NCI-H510A treated with DMSO at 0.1 percent for 48 hours (cell line): ENCODE measurements at places on chromosomes 1 and 21.

DNA sequence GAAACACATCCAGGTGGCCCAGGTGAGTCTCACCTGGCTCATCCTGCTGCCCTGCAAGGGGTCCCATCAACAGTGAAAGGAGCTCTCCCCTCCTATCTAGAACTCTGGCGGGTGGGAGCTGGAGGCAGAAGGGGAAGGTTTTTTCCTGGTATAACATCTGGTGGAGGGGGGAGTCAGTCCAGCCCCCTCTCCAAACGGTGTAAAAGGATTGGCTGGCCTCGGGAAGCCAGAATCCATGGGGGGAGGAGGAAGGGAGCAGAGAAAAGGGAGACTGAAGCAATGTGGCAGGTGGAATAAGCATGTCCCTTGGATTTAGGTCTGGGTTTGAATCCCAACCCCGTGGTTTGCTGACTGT is 1.2 kb upstream of the CAMK2N1 start:
- DNase-seq: no peak

DNA sequence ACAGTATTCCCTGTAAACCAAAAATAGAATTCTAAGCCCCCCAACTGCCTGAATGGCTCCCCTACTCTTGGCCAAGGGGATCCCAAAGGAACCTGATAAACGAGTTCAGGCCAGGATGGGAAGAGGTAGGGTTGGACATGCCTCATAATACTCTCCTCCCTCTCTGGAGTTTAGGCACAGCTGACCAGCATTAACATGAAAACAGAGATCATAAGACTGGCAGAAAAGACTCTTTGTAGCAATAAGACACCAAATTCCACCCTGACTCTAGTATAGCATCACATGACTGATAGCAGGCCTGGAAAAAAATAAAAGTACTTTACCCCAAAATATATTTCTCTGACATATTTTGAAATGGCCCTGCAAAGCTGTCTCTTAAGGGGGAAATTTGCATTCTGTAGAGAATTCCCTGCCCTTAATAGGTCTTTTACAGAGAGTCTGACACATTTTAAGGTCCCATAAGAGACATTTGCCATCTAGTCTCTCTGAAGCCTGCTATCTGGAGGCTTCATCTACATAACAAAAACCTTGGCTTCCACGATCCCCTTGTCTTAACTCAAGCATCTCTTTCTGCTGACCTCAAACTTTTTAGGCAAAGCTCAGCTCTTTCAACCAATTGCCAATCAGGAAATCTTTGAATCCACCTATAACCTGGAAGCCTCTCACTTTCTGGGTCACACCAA is 55.9 kb downstream of the SIK1 start:
- DNase-seq: no peak

- no peak for DNase-seq
Observed at GRCh38 chr1:37135032-37135431, 100.7 kb upstream of the GRIK3 start.

DNA sequence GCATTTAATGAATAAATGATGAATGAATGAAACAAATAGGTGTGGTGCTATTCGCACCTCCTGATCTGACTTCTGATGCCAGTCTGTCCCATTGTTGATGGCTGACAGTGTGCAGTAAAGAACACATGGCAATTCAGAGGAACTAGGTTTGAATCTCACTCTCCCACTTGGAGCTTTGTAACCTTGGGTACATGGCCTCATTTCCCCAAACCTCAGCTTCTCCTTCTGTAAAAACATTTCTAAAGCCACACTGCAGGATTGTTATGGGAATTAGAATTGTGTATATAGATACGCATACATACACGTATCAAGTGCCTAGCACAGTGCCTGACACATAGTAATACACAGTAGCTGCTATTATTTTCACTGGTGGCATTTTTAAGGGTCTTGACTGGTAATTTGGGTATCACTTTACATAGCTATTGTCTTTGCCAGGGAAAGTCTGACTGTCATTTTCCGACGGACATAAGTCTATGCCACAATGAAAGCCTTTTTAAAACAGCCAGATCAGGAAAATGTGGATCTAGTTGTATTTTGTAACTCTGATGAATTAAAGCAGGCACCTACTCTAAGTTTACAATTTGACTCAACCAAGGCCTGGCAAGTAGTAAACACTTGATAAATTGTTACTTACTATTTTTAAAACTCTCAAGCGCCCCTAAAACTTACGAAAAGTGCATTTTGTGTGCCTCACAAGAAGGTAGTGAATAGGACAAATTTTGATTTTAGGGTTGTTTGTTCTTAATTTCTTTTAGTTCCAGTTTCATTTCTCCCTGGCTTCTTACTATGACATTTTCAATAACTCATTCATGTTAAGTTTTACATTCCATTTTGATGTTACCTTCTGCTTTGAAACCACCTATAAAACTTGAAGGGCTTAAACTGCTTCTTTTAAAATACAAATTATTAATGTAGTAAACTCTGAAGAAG is 164.4 kb downstream of the SDCCAG8 start:
- no peak for DNase-seq

GRCh38 chr1:47513393-47513792 is 75.5 kb downstream of the FOXD2 start:
- no peak for DNase-seq

DNA sequence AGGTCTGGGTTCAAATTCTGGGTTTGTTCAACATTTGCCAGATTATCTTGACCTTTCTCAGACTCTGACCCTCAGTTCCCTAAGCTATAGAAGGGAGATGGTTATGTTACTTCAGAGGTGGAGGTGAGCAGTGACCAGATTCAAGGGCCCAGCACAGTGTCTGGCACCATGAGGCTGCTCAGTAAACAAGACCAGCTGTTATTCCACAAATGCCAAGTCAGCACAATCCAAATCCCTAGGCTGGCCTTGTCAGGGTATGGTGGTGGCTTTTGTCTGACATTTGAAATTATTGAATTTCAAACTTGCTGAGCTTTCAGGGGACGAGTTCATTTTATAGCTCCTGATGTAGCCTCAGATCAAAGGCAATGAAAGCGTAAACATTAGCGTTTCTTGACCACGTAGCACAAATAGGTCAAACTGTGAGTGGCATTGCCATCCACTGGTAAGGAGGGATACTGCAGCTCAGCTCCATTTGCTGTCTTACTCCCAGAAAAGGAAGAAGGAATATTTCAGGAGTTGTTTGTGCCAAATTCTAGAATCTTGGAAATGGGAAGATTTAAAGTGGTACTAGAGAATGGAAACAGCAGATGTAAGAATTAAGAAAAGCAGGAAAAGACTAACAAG is 94.3 kb upstream of the EDN2 start:
- DNase-seq: peak; percentile 78

- DNase-seq: no peak
Observed at GRCh38 chr1:48405400-48405799, 66.6 kb downstream of the SPATA6 start.

- no peak for DNase-seq
Observed at GRCh38 chr1:169024800-169025271, 81.7 kb upstream of the ATP1B1 start.

DNA sequence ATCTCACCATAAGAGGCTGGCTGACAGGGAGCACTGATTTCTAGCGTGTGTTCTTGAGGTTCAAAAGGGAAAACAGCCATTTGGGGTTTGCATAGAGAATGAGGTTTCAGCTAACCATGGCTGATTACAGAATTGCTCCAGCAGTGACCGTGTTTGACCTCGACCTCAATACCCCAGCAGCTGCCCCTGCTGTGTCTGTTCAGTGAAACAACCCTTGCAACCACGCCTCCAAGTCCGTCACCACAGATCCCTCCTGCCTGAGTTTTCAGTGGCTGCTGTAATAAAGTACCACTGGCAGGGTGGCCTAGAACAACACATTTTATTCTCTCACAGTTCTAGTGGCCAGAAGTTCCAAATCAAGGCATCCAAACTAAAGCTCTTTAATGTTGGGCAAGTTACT is 147.7 kb downstream of the HUNK start:
- DNase-seq: no peak

DNA sequence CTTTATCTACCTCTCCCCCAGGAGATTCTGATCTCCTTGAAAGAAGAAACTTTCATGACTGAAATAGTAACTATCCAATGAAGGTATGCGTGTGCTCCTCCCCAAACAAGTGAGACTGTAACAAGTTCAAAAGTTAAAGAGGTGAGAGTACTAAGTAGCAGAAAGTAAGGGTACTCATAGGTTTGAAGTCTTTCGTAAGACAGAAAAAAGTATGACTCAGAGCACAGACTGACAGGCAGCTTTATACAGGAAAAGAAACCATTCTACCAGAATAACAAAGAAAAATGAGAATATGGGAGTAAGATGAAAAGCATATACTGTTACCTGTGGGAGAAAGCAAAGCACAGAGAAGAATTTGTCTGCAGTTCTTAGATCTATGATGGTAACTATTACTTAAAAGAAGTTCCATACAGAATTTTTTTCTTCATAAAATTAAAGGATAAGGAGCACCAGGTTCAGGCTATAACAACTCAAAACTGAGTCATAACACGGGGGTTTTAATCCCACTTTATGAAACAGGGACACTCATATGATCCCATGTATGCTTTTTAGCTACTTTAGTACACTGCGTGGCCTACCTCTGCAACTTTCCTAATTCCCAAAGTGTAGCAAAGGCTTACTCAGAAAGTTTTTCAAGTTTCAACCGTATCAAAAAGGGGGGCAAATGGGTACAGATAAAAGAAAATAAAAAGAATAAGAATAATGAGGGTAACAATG is 52.0 kb downstream of the FOXJ3 start:
- DNase-seq: no peak

DNA sequence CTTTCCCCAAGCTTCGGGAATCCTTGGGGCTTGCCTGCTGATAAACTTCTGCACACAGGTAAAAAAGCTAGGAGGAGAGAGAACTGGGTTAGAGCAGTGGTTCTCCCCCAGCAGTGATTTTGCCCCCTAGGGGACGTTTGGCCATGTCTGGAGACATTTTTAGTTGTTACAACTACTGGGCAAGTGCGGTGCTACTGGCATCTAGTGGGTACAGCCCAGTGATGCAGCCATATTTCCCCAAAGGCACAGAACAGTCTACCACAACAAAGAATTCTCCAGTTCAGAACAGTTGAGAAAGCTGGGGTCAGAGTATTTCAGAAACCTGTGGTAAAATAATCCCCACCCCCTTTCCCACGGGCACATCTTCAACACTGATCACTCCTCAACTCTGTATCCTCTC is 41.3 kb downstream of the LRRC71 start:
- no peak for DNase-seq

- DNase-seq: no peak
Observed at GRCh38 chr1:19363536-19364152, 51.5 kb downstream of the SLC66A1 start.

- DNase-seq: no peak
Observed at GRCh38 chr1:59163268-59164092, 133.4 kb upstream of the FGGY start.

DNA sequence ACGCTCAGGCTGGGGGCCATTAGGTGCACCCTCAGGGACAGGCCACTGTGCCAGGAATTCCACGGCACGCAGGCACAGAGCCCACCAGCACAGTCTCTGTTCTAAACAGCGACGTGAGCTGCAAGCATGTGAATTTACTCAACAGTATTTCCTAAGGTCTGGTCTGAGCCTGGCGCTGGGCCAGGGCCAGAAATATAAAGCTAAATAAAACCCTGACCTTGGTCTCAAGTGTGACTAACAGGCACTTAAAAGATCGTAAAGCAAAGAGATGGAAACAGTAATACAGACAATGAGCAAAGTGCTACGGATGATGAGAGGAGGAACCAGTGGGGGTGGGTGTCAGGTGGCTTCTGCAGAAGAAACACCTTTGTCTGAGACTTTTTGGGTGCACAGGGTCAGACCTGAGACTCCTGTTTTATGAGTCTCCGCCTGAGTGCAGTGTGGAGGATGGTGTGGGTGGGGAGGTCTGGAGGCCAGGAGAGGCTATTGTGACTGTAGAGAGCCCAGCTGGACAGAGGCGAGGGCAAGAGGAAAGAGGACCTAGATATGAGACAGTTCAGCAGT is 53.4 kb upstream of the EDN2 start:
- peak; percentile 100 for DNase-seq

DNA sequence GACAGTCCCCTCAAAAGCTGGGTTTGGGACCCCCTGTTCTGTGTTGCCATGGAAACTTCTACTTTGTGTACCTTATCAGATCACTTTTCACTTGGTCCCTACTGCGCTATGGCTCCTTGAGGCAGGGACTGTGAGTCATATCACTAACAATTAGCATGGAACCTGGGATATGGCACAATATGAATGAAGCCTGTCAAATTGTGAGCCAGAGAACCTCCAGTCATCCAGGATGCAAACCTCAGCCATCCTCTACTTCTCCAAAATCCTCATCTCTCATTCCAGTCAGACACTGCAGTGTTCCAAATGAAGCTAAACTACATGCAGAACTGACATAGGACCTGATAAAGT is 11.2 kb upstream of the CAPZB start:
- DNase-seq: no peak

DNA sequence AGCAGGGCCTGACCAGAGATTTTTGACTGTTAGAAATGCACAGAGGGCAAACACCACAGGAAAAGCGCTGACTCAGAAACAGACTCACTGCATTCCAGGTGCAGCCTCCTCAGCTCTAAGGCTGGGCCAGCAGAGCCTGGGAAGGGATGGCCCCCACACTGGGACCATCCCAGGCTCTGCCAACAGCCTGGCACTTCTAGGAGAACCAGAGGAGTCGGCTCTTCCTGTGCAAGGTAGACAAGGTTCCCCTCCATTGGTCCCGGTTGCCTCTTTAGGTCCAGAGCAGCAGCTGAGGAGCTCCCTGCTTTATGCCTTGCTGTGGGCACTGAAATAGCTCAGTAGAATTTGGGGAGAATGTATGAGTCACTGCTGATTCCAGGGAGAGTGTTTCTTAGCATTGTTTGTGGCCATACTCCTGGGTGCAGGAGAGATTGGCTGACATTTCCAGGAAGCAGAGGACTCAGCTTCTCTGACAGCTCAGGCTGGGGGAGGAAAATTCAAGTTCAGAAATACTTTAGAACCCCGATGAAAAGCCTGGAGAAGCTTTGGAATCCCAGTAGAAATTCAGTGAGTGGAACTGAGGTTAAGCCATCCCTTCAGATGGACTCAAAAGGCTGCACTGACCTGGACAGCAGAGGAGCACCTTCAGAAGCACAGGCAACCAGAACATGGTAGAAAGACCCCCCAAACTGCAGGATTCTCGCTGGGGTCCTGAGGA is 19.7 kb downstream of the PRAMEF1 start:
- no peak for DNase-seq

GRCh38 chr1:71948561-71948960 is 333.8 kb downstream of the NEGR1 start:
- DNase-seq: no peak

- DNase-seq: no peak
Observed at GRCh38 chr1:183077097-183077496, 53.9 kb downstream of the LAMC1 start.

- no peak for DNase-seq
Observed at GRCh38 chr1:160217481-160218051, 12.4 kb downstream of the PEA15 start.

GRCh38 chr1:94713472-94714141 is 106.5 kb upstream of the SLC44A3 start:
- DNase-seq: peak; percentile 81

GRCh38 chr1:82160036-82160435 is 359.3 kb downstream of the ADGRL2 start:
- no peak for DNase-seq

DNA sequence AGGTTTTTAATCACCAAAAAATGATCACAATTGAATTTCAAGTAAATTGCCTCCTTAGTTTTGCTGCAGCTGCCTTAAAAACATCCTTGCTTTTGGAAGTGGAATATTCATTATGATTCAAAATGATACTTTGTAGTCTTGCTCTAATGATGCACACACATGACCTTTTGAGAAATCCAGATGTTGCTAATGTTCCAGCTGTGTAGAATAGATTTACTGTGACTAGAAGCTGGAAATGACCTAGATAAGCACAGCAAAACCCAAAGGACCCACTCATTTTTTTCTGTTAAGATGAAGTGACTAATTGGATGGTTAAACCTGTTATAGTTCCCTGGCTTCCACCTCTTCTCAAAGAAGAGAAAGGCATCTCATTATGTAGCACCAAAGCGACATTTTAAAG is 64.6 kb upstream of the RALGPS2 start:
- no peak for DNase-seq
